ENCODE measurements at places on chromosomes 12 and 14.

- DNase-seq, result no peak
These were observed 250.8 kb downstream of the SLC6A15 start for GRCh38 chr12:84661786-84662185.

- no peak for DNase-seq
These were observed 9.0 kb upstream of the EAPP start for GRCh38 chr14:34548472-34548981.

DNA sequence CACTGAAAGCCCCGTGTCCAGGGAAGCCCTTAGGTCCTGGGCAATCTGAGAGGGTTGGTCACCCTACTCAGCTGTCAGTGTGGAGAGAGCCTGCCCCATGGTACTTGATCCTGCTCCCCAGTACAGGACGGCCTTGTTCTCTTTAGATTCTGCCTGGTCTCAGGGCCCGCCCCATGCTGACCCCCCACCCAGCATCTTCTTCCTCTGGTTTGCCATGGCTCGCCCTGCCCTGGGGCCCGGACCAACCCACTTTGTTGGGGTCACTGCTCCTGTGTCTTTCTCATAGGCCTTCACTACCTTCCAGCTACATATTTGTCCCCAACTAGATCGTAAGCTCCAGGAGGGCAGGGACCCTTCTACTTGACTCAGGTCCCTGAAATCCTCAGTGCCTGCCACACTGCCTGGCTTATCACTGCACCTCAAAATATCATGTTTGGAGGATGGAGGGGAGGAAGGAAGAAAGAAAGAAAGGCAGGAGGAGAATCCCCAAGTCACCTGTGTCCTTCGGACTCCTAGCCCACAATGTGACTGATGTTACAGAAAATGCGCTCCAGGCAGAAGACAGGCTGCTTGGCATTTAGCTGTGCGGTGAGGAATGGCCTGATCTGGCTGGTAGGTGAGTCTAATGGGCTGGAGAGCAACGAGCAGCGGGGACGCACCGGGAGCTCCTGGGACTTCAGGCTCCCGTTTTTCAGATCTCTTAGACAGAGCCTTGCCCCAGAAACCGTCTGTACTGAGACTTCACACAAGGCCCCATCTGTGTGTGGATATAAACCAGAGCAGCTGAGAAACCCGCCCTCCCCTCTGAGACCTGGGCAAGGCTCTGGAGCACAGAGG lies 66.1 kb downstream of the C14orf132 start:
- no peak for DNase-seq

- no peak for DNase-seq
These were observed 274.4 kb downstream of the LRIG3 start for GRCh38 chr12:58645946-58646345.

GRCh38 chr12:113284751-113285150 lies 50.2 kb downstream of the SLC8B1 start:
- no peak for DNase-seq

DNA sequence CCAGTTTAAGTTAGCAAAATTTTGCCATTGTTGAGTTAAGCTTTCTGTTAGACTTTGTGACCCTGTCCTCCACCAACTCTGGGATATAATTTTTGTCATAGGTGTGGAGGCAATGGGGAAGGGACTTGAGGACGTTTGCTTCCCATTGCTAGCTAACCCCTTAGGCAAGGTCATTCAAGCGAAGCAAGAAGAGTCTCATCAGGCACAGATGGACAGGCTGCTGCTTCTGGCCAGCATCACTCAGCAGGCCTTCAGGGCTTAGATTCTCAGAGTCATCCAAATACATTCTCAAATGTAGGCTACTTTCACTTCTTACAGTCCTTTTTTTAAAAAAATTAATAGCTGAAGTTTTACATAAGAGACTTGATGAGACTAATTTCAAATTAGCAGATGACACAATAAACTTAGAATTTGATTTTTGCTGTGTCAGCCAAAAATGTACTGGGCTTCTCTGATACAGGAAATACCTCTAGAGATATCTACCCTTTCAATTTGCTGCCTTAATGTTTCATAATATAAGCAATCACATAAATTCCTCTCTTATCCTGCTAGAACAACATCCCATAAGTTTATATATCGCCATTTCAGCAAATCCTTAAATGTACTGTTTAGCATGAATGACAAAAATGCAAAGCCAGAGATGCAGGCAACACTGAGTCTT lies 875.2 kb downstream of the FLRT2 start:
- DNase-seq, result no peak

DNA sequence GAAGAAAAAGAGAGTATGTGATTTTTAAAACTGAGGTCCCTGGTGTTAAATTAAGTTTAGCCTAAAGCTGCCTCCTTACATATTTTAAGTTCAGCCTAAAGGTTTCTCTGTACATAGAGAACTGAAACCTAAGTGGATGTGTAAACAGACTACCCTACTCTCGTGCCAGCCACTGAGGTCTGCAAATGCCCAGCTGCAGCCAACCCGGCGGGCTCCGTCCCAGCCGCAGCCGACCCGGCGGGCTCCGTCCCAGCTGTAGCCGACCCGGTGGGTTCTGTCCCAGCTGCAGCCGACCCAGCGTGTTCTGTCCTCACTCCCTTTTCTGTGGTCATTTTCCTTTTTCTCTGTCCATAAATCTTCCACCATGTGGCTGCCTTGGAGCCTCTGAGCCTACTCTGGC lies 97.2 kb upstream of the SFSWAP start:
- DNase-seq, result no peak

DNA sequence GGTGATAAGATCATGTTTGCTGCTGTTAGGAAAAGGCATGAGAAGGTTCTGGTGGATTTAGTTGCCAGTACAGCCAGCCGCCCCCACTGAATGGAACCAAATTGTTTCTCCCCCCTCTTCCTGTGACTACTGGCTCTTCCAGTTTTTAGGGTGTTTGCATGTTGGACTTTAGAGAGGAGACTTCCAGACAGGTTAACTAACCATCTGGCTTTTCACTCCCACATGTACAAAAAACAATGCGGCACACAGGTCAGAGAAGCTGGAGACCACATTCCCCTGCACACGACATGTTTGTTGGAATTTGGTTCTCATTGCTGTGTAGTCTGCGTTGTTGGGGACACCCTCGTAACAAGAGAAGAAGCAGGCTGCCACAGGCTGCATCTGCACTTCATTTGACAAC lies 103.9 kb upstream of the TMEM132C start:
- DNase-seq, result no peak

GRCh38 chr12:91021076-91021475 lies 16.3 kb upstream of the EPYC start:
- DNase-seq, result no peak

GRCh38 chr14:92600318-92601053 lies 86.9 kb downstream of the RIN3 start:
- DNase-seq, result no peak

GRCh38 chr12:19440019-19440858 lies 947 bp downstream of the AEBP2 start:
- DNase-seq, result peak; percentile 75

DNA sequence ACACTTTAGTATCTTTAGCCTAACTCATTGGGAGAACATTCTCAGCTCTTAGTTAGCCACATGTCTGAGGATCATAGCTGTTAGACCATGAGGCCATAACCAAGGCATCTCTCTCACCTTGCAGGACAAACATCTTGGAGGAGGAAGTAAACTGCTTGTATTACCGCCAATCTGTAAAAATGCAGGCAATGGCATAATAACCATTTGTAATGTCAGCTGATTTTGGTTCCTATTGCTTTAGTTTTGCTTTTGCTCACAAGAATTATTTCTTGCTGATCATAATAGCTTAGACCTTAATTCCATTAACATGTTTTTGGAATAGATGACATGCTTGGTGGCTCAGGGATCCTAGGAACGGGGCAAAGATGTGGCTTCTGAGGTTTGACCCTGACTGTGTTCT lies 16.4 kb upstream of the GSG1 start:
- no peak for DNase-seq

- DNase-seq, result no peak
These were observed 4.4 kb downstream of the VDR start for GRCh38 chr12:47900131-47901062.

DNA sequence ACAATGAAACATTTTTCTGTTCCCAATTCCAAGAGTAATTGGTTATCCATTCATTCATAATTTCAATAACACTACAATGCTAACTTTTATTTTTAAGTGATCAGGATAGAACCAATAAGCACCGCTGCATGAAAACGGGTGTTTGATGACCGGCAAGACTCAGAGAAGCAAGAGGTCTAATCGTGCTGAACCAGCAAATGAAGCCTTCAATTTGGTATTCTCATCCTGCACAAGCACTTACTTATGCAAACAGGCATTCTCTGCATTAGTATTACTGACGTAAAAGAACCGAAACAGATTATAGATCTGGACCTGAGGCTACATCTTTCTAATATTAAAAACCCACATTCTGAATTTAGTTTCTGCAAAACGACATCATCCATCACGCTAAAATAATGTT lies 67.7 kb downstream of the RBM19 start:
- no peak for DNase-seq

DNA sequence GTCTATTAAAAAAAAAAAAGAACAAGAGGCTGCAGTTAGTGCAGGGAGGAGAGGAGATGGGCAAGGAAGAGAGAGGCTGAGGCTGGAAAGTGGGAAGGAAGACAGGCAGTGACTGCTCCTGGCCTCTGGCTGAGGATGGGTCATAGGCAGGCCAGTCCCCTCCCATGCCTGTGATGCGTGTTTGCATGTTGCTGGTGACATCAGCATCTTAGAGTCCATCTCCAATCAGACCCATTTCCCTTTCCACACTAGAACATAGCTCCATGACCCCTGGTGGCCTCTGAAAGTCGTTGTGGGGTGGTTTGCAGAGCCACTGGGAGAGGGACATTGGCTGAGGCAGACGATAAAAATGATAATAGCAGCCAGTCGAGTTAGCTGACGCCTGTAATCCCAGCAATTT lies 132.9 kb downstream of the PTPN11 start:
- DNase-seq, result no peak

DNA sequence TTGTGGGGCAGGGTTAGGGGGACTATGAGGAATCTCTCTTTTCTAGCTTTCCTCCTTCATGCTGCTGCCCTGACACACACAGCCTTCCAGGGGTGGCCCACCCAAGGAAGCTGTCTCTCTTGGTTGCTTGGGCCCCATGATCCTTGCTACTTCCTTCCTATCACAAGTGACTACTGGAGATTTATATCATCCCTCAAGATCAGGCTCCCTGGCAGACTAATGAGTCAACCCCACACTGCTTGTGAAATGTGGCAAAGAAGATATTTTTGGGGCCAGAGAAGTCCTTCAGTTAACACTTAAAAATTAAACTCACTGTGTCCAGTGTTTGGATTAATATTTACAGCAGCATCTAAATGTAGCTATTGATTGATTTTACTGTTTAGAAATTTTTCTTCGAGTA lies 1.5 kb downstream of the OR4E1 start:
- DNase-seq, result no peak

- DNase-seq, result no peak
These were observed 169.3 kb upstream of the IFNG-AS1 start for GRCh38 chr12:67819902-67820301.

DNA sequence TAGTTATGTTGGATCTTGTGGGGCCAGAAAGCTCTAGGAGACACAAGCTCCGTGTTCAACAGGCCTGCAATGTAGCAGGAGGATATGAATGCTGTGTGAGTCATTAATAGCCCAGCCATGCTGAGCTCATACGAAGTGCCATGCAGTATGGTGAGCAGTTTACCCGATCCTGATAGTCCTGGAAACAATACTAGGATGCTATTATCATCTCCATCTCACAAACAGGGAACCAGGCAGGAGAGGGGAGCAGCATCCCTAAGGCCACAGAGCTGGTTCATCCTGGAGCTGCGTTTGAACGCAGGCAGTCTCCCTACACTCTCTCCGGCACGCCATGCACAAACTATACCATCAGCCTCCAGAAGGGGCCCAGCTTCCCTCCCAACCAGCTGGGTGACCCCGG lies 20.5 kb downstream of the TTC7B start:
- no peak for DNase-seq

GRCh38 chr12:89346741-89347324 lies 5.5 kb downstream of the DUSP6 start:
- DNase-seq, result no peak

- DNase-seq, result no peak
These were observed 63.3 kb downstream of the TBX5 start for GRCh38 chr12:114342656-114343055.

- DNase-seq, result no peak
These were observed 167.5 kb upstream of the NOVA1 start for GRCh38 chr14:26765301-26765700.

DNA sequence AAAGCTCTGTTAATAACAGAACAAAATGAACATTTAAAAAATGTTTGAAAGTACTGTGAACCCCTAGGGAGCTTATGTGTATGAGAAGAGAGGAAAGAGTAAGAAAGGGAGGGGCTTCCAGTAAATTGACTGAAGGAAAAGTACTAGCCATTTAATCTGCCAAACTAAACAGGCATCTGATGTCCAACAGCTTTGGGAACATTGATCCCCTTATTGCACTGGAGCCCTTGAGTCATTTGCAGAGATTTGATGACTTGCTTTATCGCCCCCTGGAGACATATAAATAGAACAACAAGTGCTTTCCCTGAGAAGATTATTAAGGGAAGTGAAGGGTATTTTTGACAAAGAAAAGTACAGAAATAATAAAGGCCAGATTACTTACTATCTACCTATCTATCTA lies 319.3 kb upstream of the NOVA1 start:
- peak; percentile 5 for DNase-seq
